ENCODE measurements at places on chromosomes 1 and 21.

GRCh38 chr1:115222616-115223402 lies 115.2 kb downstream of the NGF start:
- DNase-seq = no peak

DNA sequence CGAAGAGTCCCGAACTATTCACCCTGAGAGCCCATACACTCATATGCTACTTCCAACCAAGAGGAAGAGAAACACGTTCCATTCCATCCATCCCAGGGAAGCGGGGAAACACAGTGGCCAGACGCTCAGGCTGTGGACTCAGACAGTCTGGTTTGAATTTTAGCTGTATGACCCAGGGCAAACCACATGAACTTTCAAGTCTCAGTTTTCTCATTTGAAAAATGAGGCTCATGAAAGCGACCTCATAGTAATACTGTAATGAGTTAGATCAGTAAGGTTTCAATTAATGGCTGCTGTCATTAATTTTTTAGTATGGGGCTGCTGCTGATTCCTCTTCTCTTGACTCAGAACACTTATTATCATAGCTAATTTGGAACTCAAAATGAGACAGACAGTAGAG lies 1.5 kb downstream of the FCRL4 start:
- DNase-seq = no peak

DNA sequence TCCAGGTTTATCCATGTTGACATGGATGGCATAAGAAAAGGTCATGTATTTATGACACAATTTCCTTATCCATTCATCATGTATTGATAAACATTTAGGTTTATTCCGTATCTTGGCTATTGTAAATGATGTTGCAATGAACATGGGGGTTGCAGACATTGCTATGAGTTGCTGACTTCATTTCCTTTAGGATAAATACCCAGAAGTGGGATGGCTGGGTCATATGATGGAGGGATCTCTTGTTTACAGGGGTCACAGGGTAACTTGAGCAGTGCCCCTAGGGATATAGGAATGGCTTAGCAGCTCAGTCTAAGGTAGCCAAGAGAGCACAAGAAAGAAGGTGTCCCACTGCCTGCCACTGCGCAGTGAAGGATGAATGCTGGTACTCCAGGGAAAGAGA lies 229.6 kb upstream of the COA6 start:
- no peak for DNase-seq

DNA sequence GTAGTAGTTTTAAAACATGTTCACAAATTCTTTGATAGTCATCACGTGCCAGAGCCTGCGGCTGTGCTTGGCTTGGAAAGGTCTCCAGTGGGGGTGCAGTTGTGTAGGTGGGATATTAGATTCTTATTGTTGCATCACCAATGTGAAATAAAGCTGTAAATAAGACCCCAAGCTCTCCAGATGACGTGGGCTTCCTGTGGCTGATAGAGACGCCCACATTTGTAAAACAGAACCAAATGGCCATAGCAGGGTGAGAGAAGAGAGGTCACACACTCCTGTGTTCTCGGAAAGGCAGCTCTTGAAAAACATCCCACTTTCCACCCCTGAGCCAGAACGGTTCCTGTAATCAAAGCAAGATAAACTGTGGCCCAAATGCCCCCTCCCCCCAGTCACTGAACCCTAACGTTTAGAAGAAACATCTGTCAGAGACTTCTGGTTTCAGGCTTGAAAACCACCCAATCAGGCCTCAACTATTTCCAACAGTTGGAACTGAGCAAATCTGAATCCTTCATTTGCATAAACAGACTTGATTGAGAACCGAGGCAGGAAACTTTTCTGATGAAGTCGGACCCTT lies 6.6 kb upstream of the NTPCR start:
- DNase-seq = no peak

DNA sequence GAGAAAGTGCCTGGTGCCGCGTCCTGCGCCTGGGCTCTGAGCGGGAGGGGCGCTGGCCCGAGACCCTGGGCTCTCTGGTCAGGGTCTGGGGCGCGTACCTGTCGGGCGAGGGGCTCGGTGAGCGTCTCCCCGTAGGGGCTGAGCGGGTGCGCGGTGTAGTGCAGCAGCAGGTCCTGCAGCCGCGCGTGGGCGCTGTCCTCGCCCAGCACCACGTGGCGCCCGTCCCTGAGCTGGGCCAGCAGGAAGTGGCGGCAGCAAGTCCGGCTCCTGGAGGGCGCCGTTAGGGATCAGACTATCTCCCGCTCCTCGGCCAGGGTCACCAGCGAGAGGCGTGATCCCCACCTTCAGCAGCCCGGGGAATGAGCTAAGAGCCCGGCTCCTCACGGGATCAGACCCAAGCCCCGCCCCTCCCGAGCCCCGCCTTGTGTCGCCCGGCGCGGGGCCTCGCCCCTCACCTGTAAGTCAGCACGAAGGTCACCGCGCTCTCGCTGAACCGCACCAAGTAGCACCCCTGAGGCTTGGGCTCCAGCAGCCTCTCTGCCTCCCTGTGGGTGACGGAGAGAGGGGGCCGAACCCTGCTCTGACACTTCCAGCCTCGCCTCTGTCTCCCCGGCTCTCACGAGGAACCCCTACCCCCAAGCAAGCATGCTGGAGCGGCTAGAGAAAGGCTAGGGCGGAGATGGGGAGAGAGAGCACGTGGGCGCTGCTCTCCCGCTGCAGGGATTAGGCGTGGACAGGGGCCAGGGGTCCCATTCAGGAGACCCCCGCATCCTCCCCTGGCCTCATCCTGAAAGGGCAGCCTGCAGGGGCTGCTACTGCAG lies 2.7 kb downstream of the SH2D2A start:
- DNase-seq = peak; percentile 90

DNA sequence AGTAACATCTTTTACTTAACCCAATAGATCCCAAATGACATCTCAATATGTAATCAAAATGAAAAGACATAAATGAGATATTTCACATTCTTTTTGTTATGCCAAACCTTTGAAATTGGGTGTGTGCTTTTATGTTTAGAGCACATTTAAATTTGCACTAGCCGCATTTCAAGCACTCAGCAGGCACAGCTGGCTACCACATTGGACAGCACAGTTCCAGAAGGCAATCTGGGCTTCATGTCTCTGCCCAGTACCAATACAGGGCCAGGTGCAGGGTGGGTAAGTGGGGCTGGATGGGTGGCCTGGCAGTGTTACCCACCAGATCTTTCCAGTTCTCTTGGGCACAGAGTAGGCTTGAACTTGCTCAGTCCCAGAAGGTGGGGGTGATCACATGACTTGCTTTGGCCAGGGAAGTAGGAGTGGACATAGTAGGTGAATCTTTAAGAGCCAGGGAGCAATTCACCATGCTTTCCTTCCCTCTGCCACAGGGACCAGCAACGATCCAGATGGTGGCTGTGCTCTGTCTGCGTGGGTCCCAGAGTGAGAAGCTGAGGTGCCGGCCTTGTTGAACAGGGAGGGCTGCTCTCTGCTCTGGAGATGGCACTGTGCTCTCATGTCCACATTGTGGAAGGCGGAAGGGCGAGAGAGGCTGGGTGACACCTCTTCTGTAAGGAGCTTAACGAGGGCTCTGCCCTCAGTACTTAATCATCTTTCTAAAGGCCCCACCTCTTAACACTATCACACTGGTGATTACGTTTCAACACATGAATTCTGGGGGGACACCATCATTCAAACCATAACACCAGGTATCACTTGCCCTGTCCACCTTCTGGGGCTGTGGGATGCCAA lies 261.4 kb downstream of the GRIK3 start:
- DNase-seq = no peak

GRCh38 chr21:25559746-25560145 lies 47.5 kb downstream of the MRPL39 start:
- DNase-seq = no peak

DNA sequence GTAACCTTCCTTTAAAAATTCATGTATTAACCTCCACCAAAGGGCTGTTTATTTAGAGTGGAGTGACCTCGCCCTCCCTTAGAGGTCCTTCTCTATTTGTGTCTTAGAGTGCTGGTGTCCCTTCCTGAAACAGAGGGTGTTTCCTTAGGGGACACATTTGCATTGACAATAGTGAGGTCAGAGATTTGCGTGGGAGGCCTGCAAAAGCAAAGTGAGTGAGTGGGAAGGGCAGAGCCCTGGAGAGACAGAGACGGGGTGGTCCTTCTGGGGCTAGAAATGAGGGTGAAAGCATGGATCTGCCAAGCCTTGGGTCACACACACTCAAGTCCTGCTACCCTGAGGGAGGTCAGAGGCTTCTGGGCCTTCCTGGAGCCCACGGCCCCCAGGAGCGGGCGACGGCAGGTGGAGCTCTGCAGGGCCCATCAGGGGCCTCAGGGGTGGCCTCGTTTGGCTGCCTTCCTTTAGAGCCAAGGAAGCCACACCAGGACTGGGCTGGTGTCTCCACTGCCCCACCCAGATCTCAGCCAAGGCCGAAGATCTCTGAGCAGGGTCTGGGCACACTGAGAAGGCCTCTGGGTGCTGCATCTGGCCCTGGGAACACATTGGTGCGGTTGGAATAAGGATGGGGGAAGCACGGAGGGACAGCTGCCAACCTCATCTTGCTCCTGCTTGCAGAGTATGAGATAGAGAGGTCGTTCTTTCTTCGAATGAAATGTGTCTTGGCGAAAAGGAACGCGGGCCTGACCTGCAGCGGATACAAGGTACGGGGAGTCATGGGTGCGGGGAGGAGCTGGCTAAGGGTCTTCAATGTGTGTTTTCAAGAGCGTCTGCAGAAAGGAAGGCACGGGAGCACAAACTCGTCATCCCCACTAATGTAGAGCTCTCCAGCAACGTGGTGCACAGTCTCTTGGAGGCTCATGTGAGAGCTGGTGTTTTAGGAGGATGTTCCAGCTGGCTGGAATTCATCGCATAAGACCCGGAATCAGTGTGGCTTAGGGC lies 23.8 kb downstream of the SIM2 start:
- no peak for DNase-seq

GRCh38 chr1:9785406-9785805 lies 38.4 kb downstream of the CLSTN1 start:
- DNase-seq = no peak

GRCh38 chr1:9807541-9807940 lies 16.2 kb downstream of the CLSTN1 start:
- DNase-seq = no peak

DNA sequence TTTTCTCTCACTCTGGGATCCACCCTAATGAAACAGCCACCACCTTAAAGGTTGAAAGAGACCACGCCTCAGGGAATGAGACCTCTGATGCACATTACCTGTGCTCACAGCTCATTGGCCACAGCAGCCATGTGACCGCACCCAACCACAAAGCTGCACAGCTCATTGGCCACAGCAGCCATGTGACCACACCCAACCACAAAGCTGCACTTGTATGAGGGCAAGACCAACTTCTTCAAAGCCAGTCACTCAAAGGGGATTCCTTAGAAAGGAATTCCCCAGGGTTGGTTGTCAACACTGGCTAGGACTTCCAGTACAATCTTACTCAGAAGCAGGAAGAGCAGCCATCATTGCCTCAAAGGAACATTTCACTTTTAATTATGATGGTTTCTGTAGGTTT lies 43.6 kb upstream of the PDE9A start:
- DNase-seq = no peak

DNA sequence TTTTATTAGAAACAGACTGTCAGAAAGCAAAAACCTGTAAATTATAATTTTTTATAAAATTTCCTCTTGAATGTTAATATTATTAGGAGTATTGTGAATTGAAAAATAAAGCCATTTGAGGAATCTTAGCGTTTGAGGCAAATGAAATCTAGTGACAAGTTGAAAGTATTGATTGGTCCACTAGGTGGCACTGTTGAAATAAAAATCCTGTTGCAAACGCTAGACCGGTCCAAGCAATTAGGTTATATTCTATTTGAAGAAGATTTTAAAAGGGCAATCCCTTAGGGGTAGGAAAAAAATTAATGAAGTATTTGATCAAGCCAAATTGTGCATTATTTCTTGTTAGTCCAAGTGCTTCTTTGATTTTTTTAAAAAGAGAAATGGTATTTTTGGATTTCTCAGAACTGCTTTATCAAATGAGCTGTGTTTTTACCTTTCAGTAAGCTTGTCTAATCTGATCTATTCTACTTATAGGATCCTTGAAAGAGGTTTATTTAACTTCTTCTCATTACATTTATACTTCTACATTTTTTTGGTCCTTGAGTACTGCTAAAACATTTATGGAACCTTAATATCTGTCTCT lies 57.7 kb downstream of the ATG4C start:
- peak; percentile 51 for DNase-seq

DNA sequence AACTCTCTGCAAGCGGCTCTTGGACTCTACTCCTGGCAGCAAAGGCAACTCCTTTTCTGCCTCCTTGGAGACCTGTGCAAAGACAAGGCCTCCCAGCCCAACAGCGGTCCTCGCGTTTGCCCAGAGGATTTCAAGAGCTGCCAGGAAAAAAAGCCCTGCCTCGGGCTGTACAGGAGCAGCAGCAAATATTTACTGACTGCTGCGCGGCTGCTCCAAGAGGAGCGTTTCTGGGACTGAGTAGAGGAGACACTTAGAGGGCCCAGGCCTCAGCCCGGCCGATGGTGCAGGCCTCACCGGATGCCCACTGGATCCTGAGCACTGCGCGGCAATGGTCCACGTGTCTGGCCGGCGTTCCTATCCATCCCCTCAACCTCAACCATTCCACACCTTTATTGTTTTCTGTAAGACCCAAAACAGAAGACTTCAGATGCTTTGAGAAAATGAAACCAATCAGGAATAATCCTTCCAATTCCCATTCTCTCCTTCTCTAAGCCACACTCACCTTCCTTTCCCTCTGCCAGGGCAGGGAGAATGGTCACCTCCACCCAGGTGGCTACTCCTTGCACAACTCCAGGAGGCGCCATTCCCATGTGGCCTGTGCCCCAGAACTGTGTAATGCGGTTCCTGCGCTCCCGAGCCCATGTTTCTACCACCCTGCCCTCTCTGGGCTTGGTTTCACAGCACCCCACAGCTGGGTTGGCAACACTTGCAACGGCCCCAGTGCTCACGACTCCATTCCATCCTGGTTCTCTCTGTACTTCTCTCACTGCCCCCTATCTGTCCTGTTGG lies 215.8 kb downstream of the TRABD2B start:
- no peak for DNase-seq

GRCh38 chr1:56403321-56403720 lies 176.0 kb downstream of the PLPP3 start:
- DNase-seq = no peak

DNA sequence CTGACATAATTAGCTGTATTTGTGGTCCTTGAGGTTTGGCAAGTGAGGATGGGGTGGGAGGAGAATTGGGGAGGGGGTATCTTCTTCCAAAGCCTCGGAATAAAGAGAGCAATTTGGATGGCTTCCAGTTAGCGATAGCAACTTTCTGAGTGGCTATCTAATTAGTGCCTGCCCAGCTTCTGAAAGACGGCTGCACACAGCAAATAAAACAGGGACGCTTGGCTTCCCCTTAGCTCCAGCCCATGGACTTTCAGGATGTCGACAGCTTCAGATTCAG lies 31.1 kb downstream of the KLHDC7A start:
- no peak for DNase-seq

- no peak for DNase-seq
Observed at GRCh38 chr1:106925750-106926149, 130.7 kb upstream of the PRMT6 start.

DNA sequence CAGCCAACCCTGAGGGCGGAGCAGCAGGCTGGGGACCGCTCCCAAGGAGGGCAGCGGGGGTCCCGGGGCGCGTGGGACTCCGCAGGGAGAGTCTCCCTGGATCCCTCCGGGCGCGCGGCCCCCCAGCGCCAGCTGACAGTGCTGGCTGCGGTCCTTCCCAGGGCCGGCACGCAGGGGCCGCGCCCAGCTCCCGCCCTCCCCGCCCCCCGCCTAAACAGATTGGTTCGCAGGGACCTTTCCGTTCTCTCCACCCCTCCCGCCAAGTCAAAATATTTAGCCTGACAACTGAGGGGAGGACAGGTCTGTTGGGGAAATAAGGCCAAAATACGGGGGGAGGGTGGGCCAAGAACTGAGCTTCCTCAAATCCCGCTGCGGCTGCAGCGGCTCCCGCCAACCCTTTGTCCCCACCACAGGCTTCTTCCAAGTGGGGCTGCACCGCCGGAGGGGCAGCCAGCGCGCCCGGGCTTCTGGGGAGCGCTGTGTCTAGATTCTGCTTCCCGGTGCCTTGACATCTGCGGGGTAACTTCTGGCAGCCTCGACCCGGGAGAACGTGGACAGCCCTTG lies at the start of gene INSRR:
Gene INSRR (minus strand): TSS at position 159 of the 564 bp plus-strand sequence. CDS start 496 bp downstream, outside the sequence.
- peak; percentile 62 for DNase-seq
